ENCODE measurements at places on chromosomes 6 and 20.
A peak's percentile ranks its signal among the peaks of the same experiment; 100 is the strongest.

DNA sequence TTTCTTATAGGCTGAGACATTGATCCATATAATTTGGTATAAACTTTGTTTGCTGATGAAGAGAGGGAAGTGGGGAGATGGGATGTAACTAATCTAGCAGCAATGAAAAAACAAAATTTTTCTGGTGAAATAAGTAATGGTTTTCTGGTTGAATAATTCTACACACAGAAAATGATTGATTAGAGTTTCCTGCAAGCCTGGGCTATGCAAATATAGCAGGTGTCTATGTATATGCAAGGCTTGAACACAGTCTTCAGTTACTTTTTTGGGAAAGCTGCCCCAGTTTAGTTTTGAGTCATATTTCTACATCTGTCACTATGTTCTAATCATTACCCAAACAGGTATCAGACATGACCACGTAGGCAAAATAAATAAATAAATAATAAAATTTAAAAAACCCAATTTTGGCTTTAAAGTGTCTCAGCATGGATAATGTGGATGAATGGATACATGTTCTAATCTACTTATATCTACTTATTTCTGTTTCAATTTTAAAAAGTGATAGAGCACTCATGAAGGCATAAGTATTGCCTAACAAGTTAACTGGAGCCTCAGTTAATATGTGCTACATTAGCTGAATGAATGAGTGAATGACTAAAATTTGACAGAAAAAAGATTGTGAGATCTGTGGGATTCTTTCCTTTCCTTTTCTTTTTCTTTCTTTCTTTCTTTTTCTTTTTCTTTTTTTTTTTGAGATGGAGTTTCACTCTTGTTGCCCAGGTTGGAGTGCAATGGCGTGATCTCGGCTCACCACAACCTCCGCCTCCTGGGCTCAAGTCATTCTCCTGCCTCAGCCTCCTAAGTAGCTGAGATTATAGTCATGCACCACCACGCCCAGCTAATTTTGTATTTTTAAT, 37.2 kb upstream of the TFB1M start:
- DNase-seq: no peak

GRCh38 chr6:130381012-130381411, 15.2 kb downstream of the TMEM200A start:
- no peak for DNase-seq

DNA sequence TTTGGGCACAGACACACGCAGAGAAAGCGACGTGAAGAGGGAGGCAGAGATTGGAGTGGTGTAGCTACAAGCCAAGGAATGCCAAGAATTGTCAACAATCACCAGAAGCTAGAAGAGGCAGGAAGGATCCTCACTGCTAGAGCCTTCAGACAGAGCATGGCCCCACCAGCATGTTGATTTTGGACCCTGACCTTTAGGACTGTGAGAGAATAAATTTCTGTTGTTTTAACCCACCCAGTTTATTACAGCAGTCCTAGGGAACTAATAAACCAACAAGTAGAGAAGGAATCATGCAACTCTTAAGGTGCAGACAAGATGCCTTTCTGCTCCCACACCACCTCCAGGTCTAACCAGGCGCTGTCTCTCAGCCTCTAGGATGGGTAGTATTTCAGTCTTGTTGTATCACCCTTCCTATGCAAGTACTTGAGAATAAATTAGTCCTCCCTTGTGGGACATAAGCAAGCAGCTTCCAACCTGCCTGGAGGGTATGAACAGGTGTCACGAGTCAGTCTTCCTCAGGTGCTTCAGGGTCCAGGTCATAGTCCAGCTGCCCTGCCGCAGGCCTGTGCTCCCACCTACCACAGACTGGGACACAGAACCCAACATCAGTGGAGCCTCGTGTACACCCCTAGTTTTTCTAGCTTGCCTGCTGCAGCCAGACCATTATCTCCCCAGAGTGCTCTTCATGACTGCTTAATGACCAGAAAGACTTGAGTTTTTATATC, 46.4 kb upstream of the CCN2 start:
- peak; percentile 46 for DNase-seq

GRCh38 chr6:41284726-41285125, 1.8 kb downstream of the TREM1 start:
- DNase-seq: peak; percentile 86

DNA sequence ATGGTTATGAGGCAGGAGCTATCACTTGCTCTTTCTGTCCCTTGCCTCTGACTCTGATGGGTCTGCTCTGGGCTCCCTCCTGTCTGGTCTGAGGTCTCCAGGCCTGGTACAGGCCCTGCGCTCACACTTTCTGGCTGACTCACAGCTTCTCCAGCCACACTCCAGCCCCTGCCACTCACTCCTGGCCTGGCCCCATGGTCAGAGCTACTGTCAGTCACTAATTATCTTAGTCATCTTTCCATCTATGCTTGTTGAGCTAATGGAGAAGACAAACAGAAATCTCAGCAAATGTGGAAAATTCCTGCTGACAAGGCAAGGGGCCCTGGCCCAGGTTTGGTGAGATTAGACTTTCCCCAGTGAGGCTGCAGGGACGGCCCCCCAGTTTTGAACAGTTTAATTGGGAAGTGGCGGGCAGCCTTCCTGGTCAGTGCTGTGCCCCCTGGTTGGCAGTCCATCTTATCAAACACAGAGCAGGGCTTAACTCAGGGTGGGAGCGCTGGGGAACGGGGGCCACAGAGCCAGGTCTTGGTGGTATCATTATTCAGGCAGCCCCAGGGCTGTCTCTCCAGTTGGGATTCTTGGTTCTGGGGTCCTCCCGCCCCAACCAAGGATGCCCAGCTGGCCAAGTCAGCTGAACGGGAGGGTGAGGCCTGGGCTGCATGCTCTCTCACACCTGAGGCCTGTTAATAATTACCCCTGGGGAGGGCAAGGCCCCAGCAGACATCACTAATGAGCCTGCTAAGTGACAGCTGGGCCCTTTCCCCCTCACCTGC, 63.4 kb downstream of the VEGFA start:
- peak; percentile 62 for DNase-seq

GRCh38 chr6:138404666-138405337, 779 bp downstream of the HEBP2 start:
- DNase-seq: peak; percentile 23

DNA sequence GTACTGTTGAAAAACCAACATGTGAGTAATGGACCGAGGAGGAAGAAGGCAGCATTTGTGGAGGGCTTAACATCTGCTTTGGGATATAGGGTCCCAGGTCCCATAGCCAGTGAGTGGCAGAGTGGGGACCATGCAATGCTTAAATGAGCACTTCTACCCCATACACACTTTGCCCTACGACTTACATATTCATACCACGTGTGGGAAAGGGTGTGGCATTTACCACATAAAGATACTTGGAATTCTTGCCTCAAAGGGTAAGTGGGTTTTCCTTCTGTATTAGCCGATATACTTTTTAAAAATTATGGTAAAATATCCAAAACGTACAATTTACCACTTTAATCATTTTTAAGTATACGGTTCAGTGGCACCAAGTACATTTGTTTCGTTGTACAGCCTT, 199.3 kb downstream of the BACH2 start:
- no peak for DNase-seq

DNA sequence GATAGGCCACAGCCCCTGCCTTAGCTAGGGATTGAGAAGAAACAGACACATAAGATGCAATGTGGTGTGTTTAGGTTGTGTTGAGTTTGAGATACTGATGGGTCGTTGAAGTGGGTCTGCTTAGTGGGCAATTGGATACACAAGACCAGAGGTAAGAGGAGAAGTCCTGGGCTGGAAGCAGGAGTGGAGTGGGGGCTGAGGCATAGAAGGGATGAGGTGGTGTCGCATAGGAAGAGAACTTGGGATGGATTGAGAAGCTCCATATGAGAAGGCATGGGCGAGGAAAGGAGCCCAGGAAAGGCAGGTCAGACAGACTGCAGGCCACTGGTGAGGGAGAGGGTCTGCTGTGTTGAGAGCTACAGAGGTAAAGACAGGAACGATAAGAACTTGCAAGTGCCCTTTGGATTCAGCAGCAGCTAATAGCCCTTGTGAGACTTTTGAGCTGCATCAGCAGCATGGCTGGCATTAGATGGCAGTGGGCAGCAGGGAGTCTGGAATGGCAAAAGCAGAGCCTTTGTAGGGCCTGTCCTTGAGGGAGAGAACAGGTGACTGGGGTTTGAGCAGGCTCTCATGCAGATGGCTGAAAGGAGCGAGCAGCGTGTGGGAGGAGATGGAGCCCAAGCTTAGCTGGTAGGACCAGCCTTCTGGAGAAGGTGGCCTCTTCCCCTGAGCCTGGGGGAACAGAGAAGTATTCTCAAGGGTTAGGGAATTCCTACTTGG, 33.2 kb downstream of the PLCG1 start:
- DNase-seq: no peak

GRCh38 chr20:13817342-13817741, 32.5 kb downstream of the NDUFAF5 start:
- peak; percentile 67 for DNase-seq

DNA sequence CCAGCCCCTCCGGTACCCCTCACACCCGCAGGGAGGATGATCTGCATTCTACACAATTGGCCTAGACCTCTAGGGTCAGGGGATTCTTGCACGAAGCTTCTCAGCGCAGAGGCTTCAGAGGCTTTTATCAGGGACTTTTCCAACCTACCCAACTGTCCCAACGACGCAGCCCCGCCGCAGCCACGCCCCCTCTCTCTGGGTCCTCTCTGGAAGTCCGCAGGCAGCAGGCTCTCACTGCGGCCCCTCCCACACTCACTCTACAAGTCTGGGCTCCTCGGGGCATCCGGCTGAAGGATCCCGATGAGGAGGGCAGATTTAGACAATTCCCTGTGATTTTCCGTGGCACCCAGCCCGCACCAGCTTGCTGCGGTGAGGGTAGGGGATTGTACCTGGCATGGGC, 227.7 kb upstream of the RNF24 start:
- no peak for DNase-seq

GRCh38 chr6:10901770-10902169, 14.9 kb downstream of the SYCP2L start:
- DNase-seq: no peak

- no peak for DNase-seq
These were observed 60.6 kb upstream of the MRPS10 start for GRCh38 chr6:42278131-42278853.

- DNase-seq: no peak
These were observed 243.1 kb upstream of the PREP start for GRCh38 chr6:105645958-105646357.

- DNase-seq: no peak
These were observed 16.5 kb upstream of the SH3BGRL2 start for GRCh38 chr6:79614326-79615305.

DNA sequence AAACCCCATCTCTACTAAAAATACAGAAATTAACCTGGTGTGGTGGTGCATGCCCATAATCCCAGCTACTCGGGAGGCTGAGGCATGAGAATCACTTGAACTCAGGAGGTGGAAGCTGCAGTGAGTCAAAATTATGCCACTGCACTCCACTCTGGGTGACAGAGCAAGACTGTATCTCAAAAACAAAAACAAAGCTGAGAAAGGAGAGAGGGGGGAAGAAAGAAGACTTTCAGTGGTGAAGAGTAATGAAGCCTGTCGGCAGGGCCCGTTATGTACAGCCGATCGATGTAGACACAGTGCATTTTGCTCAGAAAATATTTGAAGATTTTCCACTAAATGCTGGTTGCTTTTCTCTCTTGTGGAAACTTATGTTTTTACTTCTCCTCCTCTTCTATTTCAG, 13.8 kb downstream of the VAPB start:
- no peak for DNase-seq

DNA sequence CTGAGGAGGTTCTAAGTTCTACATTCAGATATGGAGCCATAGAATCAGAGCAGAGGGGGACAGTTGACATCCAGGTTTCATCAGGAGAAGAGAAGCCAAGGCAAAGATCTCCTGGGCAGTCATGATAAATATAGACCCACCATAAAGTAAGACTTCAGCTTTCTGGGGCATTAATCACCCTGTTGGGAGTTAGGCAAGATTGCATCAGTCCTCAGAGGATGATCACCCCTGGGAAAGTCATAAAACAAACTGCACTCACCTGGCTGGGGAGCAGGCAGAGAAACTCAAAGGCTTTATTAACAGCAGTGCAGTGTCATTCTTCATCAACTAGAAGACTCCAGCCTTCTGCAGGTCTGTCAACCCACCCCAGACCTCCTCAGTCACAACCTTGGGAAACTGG, 301.3 kb upstream of the JARID2 start:
- DNase-seq: peak; percentile 24

GRCh38 chr20:49765846-49766541, 46.6 kb upstream of the SLC9A8 start:
- DNase-seq: peak; percentile 20

- DNase-seq: no peak
These were observed 7.3 kb downstream of the ANKEF1 start for GRCh38 chr20:10042086-10042485.
